CD4-positive, alpha-beta T cell treated with Interleukin-10 for 1 hour (primary cell): ENCODE measurements at places on chromosomes 5 and 9.
A peak's percentile ranks its signal among the peaks of the same experiment; 100 is the strongest.

DNA sequence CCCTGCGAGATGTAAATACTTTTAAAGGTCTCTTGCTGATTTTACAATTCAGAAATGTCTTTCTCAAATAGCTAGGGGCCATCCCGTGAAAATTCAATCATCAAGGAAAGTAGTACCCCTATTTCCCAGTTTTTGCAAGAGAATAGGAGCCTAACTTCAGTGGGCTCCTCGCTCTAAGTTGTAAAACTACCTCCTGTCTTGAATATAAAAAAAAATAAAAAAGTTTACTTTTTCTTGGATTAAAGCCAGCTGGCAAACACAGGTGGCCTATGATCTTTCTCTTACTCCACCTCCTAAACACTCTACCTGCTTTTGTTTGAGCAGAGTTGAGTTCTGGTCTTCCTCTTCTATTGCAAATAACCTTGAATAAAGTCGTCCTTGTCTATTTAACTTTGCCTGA is 79.4 kb downstream of the SLCO4C1 start:
- DNase-seq: no peak

- DNase-seq: no peak
Observed at GRCh38 chr5:6746244-6746643, 33.0 kb downstream of the TENT4A start.

DNA sequence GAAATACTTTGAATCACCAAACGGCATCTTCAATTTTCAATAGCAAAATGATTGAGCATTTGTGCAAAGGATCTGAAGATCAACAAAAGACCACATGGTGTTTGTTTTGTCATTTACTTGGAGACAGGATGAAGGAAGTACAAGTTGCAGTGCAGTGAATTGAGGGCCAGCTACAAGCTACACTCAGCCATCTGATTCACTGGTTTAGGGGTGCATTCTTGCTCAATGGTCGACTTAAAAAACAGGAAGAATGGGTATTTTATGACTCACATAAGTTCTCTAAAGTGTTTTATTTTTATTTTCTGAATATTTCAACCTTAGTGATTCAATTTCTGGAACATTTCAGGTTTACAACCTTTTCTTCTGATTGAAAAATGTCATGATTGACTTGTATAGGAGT is 412.1 kb upstream of the ADAMTSL1 start:
- no peak for DNase-seq

DNA sequence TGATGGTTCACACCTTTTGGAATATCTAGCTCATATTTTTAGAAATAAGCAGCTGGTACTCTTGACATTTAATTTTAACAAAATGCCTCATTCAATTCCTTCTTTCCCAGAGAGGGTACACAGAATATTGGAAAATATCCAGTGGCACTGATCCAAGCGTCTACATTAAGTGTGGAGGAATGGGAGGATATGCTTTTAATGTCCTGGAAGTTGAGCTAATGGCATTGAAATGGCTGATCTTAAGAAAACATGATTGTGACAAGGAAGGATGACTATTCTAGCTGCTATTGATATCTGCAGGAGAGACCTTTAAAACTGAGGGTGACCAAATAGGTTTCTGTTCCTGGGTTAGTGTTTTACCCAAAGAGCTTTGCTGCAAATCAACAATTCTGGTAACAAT is 30.0 kb downstream of the ZNF366 start:
- DNase-seq: no peak

GRCh38 chr5:10420932-10421331 is 20.7 kb upstream of the ROPN1L start:
- no peak for DNase-seq

- DNase-seq: no peak
Observed at GRCh38 chr5:147303976-147304375, 69.2 kb downstream of the STK32A start.

DNA sequence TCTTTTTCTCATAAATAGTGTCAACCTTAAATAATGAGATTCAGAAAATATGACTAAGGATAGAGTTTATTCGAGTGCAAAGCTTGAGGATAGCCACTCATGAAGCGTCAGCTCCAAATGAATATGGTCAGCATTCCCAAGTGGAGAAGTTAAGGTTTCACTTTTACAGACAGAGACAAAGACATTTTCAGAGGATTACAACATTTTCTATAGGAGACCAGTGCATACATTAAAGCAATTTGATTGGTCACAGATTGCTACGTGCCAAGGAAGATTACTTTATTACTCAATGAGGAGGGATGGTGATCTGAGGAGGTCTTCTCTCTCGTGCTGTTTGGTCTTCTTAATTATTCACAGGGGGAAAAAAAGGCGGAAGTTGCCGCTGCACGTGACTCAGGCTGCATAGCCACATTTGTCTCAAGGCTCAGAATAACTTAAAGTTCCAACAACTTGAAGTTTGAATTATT is 60.1 kb upstream of the SPATA31C2 start:
- no peak for DNase-seq

GRCh38 chr5:152723482-152723881 is 318.4 kb upstream of the NMUR2 start:
- no peak for DNase-seq

GRCh38 chr5:142601432-142601831 is 84.5 kb downstream of the FGF1 start:
- DNase-seq: no peak

GRCh38 chr9:79129865-79130480 is 441.8 kb upstream of the TLE4 start:
- DNase-seq: peak; percentile 2

- DNase-seq: no peak
Observed at GRCh38 chr9:130478736-130479575, 34.2 kb downstream of the ASS1 start.

- DNase-seq: no peak
Observed at GRCh38 chr9:126844085-126844484, 16.4 kb upstream of the ZBTB34 start.

- no peak for DNase-seq
Observed at GRCh38 chr5:96743805-96744204, 63.9 kb downstream of the ERAP1 start.

DNA sequence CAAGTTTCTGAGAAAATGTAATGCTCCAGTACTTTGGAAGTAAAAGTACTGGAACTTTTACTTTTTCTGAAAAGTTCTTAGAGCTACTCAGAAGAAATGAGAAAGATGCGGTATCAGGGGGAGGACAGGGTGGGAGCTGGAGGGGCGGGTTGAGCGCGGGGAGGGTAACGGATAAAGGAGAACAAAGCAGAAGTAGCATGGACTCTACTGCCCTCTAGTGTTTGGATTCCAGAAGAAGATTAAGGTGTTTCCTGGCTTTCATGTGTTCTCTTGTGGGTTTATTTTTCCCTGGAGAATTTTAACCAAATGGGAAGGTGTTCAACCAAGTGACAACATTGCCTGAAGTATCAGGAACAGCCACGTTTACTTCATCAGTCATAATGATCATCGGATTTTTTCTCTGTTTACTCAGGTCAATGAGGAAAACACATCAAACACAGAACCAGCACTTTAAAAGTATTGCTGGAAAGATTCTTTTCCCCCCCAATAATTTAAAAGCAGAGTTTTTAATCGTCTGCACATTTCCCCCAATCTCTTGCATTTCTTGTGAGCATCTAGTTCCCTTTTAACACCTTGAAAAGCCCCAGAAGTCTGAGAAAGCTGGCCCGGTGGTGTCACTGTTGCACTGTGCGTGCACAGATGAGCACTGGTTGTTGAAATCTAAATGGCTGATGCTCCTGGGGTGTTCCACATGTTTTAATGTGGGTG is 190.6 kb downstream of the MPDZ start:
- DNase-seq: no peak

GRCh38 chr5:150481972-150482406 is 25.9 kb upstream of the NDST1 start:
- DNase-seq: no peak

DNA sequence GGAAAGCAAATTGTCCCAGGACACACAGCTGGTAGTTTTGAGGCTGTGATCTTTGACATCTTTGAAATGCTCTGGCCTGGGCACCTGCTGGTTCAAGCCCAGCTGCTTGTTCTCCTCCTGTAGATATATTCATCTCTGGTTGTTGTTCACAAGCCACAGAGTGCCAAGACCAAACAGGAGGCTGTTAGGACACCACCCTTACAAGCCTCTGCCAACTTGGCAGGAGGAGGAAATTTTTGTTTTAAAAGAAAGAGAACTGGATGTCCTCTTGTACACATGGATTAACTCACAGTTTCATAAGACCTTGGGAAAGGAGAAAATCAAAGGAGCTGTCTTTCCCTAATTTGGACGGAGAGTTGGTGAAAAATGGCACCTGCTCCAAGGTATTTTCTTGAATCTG is 8.5 kb upstream of the ZFP62 start:
- no peak for DNase-seq

DNA sequence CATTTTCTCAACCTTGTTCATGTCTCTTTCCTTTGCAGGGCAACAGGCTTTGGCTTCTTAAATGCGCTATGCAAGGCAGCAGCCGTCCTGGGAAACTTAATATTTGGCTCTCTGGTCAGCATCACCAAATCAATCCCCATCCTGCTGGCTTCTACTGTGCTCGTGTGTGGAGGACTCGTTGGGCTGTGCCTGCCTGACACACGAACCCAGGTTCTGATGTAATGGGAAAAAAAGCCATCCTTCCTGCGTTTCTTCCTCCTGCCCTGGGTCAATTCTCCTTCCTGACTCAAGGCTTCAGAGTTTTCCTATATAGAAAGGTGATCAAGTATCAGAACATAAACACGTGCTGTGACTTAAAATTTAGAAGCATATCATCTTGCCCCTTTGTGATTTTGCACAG is 77.8 kb upstream of the IQGAP2 start:
- DNase-seq: no peak

DNA sequence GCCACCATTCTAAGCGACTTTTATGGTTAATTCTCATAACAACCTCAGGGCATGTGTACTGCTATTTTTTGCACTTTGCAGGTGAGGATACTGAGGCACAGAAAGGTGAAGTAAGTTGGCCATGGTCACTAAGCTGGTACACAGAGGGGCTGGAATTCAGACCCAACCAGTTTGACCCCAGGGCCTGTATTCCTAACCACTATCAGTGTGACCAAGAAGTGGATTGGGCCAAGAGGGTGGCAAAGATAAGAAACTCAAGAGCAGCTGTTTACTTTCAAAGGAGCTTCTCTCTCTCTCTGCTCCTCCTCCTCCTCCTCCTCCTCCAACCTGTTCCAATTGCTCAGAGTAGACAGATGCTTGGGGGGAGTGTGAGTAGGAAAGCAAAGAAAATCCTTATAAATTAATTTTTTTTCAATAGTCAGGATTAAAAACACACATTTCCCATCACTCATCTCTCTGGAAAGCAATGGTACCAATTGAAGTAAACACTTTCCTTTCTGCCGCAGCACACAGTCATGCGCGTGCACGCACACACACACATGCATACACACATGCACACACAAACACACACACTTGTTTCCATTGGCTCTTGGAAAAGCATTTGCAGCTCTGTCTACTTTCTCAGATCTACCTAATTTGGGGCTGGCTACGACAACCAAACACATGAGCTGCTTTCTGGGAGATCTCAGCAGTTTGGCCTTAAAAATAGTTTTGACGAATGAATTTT is 736.7 kb upstream of the WWC1 start:
- no peak for DNase-seq

DNA sequence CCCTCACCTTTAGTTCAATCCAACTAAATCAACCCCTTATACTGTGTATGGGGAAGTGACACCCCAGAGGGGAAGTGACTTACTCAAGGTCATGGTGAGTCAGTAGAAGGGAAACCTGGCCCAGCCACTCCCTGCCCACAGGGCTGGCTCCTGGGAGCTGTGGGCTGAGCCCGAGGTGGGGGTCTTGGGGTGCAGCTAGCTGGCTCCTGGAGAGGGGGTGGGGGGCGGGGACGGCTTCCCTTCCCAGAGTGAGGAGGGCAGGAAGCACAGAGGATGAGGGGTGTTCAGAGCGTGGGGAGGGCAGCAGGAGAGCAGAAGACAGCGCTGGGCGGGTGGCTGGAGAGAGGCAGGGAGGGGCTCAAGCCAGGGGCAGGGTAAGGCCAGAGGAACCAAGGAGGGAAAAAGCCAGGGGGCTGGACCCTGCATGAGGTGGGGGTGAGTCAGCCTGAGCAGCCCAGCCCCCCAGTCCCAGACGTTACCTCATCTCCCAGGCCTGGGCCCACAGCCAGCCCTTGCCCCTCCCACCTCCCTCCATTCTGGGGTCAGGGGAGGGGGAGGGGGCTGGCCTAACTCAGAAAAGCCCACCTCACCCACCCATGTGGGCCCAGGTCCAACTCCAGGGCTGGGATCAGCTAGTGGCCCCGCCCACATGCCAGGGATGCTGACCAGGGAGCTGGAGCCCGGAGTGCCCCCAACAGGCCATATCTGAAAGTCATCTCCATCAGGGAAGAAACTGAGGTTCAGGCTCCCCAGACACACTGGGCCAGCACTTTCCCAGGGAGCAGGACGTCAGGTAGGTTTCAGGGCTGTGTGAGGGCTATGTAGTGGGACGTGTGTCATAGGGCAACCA is 2.8 kb downstream of the PDLIM7 start:
- DNase-seq: no peak

GRCh38 chr5:15499528-15500324 is at the start of gene FBXL7:
Gene FBXL7, plus strand, starts transcription at chr5:15500180.
- no peak for DNase-seq

DNA sequence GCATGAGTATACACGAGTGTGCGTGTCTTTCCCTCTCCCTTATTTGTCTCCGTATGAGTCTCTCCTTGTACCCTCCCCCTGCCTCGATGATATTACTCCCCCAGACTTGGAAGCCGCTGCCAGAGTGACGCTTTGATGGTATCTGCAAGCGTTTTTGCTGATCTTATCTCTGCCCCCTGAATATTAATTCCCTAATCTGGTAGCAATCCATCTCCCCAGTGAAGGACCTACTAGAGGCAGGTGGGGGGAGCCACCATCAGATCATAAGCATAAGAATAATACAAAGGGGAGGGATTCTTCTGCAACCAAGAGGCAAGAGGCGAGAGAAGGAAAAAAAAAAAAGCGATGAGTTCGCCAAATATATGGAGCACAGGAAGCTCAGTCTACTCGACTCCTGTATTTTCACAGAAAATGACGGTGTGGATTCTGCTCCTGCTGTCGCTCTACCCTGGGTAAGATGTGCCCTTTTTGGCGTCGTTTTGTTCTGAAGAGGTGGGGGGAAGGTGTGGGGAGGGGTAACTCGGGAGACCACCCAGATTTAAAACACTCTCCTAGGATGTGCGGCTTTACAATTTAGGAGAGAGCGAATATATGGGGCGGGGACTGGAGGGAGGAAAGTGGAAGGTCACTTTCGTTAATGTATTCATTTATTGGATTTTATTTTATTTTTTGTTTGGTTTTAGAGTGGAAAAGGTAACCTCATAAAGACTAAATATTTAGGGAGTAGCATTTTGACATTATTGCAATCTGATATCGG is at the start of gene GABRG2:
GABRG2 (plus strand) TSS at position 119 of the 757 bp plus-strand sequence; CDS start at position 346, 227 bp downstream.
- no peak for DNase-seq

GRCh38 chr9:128070874-128071273 is 2.8 kb downstream of the SLC25A25 start:
- no peak for DNase-seq

DNA sequence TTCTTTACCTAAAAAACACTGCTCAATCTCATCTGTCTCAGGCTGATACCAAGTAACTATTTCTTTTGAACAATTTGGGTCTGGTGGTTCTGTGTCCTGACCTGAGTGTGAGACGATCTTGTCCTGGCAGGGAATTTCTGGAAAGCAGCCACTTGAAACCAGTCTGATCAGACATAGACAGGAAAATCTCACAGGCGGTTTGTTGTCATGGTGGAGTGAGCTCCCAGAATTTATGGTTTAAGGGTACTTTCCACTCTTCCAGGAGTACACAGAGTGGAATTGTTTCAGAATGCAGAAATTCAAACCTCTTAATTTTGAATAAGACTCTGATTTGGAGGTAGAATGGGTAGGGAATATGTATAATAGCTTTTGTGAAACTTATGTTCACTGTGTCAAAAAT is 268.2 kb downstream of the ISL1 start:
- DNase-seq: no peak
